T-cell (primary cell): ENCODE measurements at places on chromosomes 4 and X.
A peak's percentile ranks its signal among the peaks of the same experiment; 100 is the strongest.

GRCh38 chr4:7139167-7139982, 53.0 kb upstream of the SORCS2 start:
- DNase-seq: no peak

GRCh38 chr4:8647094-8647570, 54.6 kb downstream of the CPZ start:
- DNase-seq: no peak

DNA sequence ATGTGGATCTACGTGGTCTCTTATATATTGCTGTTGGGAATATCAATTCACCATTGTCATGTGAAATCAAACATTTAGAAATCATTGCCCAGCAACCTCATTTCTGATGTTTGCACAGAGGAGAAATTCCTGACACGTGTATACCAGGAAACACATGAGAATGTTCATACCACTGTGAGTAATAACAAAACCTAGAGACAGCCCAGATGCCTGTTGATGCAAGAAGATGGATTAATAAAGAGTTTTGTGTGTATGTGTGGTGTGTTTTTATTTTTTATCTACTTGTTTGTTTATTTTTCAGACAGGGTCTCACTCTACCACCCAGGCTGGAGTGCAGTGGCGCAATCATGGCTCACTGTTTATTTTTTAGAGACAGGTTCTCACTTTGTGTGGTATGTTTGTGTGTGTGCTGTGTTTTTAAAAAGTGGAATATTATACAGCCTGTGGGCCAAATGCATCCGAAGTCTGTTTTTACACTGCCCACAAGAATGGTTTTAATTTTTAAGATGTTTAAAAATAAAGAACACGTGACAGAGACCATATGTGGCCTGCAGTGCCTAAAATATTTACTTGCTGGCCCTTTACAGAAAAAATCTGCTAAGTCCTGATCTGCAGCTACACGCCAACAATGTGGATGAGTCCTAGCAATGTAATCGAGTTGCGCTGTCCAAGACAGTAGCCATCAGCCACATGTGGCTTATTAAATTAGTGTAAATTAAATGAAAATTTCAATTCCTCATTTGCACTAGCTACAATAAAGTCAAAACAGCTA, 39.2 kb downstream of the TXLNG start:
- DNase-seq: no peak

- DNase-seq: no peak
These were observed 49.4 kb downstream of the UGT2B10 start for GRCh38 chr4:68865188-68865638.

DNA sequence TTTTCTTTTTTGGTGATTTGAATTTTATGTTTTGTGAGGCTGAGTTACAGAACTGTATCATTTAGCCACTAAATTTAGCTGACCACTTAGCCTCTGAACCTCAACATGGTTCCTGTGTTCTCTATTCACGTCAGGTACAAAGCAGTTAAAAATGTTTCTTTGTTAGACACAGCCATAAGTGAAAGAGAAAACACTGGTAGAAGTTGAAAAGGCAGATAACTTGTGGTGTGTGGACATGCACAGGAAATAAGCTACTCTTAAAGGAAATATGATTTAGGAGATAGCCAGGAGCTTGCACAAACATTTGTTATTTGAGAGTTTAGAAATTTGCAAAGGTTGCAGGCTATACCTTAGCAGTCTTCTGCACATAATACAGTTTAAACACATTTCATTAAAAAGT, 171.0 kb upstream of the RPS6KA3 start:
- DNase-seq: no peak

- DNase-seq: no peak
These were observed 12.5 kb downstream of the GRXCR1 start for GRCh38 chr4:42904986-42905385.

DNA sequence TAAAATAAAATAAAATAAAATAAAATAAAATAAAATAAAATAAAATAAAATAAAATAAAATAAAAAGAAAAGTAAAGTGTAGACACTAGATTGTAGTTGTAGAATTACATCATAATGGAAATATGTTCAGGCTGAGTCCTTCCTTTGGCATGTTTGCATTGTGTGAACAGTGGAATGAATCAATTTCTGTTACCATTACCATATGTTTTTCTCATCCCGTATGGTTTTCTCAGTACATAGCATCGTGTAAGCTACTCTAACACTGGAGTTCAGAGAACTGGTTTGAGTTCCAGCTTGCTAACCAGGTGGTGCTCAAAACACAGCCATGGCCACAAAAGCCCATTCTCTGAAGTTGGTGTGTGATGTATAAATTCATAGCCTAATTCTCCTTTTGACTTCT, 45.9 kb downstream of the USP11 start:
- no peak for DNase-seq

DNA sequence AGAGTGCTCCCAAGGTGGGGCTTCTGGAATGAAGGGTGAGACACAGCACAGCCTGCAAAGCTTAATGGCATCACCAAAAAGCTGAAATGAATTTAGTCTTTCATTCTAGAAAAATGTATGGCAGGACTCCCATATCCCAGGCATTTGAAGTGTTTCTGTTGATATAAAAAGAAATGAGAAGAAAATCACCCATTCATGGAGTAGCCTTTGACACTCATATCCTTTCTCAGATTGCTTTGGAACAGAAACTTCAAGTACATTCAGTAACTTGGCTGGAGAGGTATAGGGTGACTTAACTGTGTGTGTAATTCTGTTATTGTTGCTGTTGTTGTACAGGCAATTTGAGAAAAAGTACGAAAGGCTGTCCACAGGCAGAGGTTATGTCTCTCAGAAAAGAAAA, 35.3 kb downstream of the C4orf54 start:
- DNase-seq: no peak

DNA sequence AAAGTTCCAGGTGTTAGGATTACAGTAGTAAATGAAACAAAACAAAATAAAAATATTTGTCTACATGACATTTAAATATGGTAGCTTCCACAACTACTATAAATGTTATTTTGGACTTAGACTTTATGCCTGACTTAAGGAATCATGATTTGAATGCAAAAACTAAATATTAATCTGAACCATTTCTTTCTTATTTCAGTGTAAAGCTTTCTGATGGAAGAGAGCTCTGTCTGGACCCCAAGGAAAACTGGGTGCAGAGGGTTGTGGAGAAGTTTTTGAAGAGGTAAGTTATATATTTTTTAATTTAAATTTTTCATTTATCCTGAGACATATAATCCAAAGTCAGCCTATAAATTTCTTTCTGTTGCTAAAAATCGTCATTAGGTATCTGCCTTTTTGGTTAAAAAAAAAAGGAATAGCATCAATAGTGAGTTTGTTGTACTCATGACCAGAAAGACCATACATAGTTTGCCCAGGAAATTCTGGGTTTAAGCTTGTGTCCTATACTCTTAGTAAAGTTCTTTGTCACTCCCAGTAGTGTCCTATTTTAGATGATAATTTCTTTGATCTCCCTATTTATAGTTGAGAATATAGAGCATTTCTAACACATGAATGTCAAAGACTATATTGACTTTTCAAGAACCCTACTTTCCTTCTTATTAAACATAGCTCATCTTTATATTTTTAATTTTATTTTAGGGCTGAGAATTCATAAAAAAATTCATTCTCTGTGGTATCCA, 1.6 kb downstream of the CXCL8 start:
- no peak for DNase-seq

- no peak for DNase-seq
These were observed 58.2 kb upstream of the DYNLT3 start for GRCh38 chrX:37905436-37906147.

GRCh38 chr4:88511236-88511635, 12.3 kb downstream of the PYURF start:
- DNase-seq: no peak

GRCh38 chr4:15690020-15690809, 8.6 kb downstream of the FAM200B start:
- no peak for DNase-seq

DNA sequence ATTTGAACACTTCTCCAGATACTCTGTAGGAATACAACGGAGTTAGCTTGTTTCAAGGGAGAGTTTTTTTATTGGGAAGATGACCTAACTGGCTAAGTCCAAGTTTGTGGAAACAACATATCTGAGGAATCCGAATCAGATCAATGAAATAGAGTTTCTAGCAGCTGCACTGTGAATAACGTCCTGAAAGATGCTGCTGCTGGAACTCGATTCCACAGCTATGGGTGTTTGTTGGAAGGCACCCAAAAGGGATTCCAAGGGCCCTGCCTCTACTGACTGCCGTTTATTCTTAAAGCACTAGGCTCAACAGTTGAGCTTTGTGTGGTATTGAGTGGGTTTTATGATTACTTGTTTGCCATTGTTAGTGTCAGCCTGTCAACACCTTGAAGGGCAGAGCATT, 6.6 kb upstream of the GBA3 start:
- no peak for DNase-seq

DNA sequence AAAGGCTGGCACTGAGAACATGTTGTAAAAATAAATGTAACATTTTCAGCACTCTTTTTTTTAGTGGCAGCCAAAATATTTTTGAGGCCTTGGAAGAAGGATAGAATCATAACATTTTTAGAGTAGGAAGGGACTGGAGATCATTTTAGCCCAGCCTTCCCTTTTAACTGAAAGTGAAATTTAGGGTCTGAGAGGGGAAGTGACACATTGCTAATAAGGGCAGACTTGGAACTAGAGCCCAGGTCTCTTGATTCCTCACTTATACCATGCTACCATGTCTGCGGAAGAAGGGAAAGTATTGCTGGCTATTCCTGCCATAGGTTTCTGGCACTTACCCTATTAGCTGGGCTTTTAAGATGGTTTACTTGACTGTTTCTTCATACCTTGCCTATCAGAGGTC, 4.8 kb downstream of the WDR44 start:
- DNase-seq: no peak

- DNase-seq: no peak
These were observed 2649.3 kb downstream of the PCDH7 start for GRCh38 chr4:33369446-33369845.

DNA sequence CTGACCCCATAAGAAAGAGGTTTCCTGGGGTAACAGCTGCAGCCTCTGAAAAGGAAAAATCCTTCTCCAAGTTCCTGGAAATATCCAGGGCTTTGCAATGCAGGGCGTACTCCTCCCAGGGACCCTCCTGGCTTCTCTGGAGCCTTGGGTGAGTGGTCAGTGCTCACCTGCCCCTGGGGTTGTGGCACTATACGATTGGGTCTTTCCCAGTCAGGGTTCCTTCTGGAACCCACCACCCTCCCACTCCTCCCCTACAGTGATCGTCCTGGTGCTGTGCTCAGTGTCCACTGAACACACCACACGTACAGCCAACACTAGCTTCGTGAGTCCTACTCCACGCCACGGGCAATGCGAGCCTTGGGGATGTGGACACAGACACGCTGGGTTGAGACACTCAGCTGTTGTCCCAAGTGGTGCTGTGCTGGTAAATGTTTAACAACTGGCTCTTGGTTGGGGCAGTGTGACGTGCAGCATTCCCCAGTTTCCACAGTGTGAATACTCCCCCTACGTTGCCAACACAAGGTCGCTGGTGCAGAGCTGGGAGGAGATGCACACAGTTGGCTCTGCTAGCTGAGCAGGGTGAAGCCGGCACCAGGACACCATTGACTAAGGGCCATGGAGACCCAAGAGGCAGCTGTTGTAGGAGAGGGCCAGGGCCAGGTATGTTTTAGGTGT, 65.4 kb downstream of the HTRA3 start:
- DNase-seq: no peak

GRCh38 chr4:4388836-4389575, 2.1 kb downstream of the NSG1 start:
- no peak for DNase-seq

- DNase-seq: no peak
These were observed 540.8 kb downstream of the ADGRL3 start for GRCh38 chr4:61740886-61741285.

GRCh38 chr4:12633053-12633651, 851.0 kb downstream of the RAB28 start:
- peak; percentile 28 for DNase-seq

DNA sequence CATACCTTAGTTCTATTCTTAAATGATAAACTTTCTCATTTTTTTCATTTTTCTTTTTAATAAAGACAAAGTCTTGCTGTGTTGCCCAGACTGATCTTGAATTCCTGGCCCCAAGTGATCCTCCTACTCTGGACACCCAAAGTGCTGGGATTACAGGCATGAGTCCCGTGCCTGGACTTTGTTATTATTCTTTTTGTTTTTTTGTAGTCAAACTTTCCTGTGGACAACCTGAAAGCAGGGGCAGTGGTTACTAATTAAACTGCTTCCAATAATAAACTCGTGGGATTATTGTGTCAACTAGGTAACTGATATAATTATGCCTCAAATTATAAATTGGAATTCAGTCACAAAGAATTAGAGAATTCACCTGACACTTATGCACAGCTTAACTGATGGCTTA, 107.8 kb upstream of the RAPGEF2 start:
- no peak for DNase-seq

DNA sequence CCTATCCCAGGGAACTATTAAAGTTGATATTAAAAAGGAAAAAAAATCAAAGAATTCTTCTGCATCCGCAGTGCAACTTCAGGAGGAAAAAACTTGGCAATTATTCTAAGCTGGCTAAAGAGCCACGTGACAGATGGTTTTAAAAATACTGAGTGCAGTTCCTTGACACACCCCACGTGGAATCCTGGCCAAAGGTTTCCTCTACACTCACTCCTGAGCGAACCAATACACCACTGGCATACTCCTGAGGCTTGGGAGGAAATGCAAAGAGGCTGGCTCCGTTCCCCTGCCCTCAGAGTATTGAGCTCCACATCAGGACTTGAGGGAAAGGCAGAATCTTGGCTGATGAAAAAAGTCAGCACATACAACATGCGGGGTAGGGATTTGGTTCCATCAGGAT, 133.8 kb upstream of the ATP6AP2 start:
- no peak for DNase-seq

DNA sequence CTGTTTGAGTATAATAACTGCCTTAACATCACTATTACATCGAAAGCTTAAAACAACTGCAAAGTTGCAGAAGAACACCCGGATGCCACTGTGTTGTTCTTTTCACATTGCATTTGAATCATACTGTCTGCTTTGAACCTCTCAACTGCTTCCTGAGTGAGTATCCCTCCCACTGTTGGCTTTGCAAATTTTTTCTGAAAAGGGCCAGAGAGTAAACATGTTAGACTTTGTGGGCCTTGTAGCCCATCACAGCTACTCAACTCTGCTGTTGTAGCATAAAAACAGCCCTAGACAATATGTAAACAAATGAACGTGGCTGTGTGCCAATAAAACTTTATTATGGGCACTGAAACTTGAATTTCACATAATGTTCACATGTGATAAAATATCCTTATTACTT, 76.1 kb downstream of the NSG1 start:
- no peak for DNase-seq

DNA sequence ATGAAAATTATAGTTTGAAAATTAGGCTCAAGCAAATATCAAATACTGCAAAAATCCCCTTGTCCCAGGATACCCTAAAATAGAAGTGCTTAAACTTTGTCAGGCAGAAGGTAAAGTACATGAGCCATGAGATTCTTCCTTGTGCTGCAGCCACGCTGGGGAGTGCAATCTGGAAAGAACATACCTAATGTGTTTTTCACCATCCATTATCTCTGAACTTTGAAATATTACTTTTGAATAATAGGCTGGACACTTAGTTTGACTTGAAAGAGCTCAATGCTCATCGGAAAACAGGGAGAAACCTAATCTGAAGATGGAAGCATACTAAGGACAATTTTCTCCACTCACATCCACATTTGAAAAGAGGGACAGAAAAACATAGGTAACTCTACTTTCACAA, 18.9 kb downstream of the THAP9 start:
- DNase-seq: no peak
